NCI-H1417 treated with DMSO at 0.1 percent for 48 hours (cell line): ENCODE measurements at places on chromosomes 1 and 21.

DNA sequence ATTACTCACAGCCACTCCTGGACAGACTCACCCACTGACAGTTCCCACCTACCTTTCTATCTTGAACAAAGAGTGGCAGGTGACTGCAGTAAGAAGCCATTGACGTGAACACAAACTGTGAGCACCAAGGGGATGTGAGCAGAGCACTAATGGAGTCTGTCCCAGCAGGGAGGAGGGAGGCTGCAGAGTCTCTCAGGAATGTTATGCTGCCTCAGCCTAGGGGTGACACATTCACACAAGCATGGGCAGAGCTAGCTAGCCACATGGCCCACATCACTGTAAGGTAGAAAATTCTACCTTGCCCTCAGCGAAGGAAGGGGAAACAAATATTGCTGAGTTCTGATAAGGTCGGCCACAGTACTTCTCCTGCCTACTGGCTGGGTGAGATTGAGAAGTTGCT lies 56.8 kb upstream of the PTGFRN start:
- no peak for DNase-seq

- DNase-seq = no peak
Measured at GRCh38 chr1:235504122-235504493, at the start of gene B3GALNT2. Gene B3GALNT2 (minus strand): TSS chr1:235504452. CDS start chr1:235504252, 200 bp downstream.

DNA sequence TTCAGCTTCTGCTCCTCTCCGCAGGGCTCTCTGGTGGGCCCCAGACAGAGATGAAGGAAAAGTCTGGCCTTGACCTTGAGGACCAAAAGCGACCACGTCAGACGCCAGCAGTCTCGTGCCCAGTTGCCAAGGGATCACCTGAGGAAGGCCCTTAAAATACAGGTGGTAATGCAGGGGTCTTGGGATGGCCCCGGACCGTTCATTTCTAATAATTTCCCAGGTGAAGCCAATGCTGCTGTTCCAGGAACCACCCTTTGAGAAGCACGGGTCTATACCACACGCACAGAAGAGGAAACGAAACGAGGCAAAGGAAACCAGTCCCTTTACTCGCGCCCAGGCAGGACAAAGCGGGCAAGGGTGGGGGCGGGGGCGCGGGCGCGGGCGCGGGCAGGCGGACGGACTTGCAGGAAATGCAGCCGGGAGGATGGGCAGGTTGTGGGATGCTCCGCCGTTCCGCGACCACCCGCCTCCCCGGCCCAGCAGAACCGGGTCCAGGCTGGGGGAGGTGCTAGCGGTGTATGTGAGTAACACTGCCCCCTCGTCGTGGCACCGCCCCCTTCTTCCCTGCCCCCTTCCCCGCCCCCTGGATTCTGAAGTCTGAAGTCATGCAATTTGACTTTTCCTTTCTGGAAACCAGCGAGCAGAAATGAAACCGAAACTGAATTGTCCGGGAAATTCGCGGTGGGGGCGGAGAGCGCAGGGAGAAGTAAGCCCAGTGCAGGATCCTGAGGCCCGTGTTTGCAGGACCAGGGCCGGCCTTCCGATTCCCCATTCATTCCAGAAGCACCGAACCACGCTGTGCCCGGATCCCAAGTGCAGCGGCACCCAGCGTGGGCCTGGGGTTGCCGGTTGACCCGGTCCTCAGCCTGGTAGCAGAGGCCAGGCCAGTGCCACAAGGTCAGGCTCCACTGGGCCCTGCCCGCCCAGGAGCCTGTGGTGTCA lies 5.8 kb upstream of the MX1 start:
- peak; percentile 14 for DNase-seq

DNA sequence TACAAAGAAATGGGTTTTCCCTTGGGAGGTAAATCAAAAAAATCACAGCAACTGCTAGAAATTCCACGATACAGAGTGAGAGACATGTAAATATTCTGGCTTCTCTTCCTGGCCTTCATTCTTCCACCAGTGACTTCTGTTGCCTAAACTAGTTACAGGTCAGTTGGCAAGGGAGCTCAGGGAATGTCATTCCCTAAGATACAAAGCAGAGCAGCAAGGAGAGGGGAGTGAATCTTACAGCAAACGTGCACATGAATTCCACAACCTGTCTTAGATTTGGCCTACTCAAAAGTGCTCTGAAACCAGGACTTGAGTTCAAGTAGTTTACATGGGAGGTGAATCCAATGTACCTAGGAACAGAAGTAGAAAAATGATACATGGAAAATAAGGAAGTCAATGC lies 445.3 kb upstream of the LRRC7 start:
- DNase-seq = no peak

GRCh38 chr1:158179301-158180041 lies 1.2 kb upstream of the CD1D start:
- DNase-seq = no peak

- DNase-seq = no peak
Measured at GRCh38 chr1:156725683-156726280, 2.5 kb upstream of the METTL25B start.

- no peak for DNase-seq
Measured at GRCh38 chr1:155044812-155045657, 6.1 kb upstream of the ADAM15 start.

GRCh38 chr1:96978444-96978843 lies 256.9 kb downstream of the PTBP2 start:
- no peak for DNase-seq

DNA sequence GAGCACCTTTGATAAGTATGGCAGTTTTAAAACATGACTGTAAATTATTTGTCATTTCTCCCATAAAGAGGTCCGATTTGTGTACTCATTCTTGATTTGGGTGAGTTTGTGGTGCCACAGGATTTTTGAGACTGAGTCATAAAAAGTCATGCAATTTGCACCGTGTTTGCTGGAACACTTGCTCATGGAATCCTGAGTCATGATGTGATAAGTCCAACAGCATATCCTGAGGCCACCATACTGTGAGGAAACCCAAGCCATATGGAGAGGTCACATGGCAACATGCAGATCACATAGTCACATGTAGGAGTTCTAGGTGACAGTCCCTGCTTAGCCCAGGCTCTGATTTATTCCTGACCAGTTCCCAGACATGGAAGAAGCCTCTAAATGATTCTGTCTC lies 40.8 kb upstream of the PRRX1 start:
- DNase-seq = no peak

GRCh38 chr1:209769171-209769904 lies 13.5 kb downstream of the TRAF3IP3 start:
- DNase-seq = no peak

- DNase-seq = no peak
Measured at GRCh38 chr1:57393058-57393584, 30.7 kb downstream of the DAB1 start.

DNA sequence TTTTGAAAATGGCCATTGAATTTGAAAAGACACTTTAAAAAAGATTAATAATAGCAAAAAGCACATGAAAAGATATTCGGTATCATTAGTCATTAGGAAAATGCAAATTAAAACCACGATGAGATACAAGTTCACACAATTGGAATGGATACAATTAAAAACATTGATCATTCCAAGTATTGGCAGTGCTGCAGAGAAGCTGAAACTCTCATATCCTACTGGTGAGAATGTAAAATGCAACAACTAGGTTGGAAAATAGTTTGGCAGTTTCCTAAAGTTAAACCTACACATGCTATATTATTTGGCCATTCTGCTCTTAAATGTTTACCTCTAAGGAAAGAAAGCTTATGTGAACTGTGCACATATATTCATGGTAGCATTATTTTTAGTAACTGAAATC lies 838.7 kb upstream of the PRMT6 start:
- DNase-seq = no peak

GRCh38 chr21:37496972-37497371 lies 130.4 kb downstream of the DYRK1A start:
- DNase-seq = no peak

DNA sequence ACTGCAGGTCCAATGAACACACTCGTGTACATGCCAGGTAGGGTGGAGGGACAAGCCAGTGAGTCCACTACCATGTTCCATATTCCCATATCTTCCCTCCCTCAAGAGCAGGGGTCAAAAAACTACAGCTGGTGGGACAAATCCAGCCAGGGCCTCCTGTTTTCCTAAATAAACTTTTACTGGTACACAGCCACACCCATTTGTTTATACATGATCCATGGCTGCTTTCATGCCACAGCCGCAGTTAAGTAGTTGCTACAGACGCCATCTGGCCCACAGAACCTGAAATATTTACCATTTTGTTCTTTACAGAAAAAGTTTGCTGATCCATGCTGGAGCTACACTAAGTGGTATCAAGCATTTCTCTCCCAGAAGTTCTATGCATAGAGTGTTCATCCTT lies 42.4 kb downstream of the CASQ2 start:
- no peak for DNase-seq

GRCh38 chr1:108096089-108096488 lies 104.1 kb downstream of the SLC25A24 start:
- DNase-seq = no peak

GRCh38 chr1:228181645-228182034 lies 16.0 kb downstream of the IBA57 start:
- DNase-seq = no peak

DNA sequence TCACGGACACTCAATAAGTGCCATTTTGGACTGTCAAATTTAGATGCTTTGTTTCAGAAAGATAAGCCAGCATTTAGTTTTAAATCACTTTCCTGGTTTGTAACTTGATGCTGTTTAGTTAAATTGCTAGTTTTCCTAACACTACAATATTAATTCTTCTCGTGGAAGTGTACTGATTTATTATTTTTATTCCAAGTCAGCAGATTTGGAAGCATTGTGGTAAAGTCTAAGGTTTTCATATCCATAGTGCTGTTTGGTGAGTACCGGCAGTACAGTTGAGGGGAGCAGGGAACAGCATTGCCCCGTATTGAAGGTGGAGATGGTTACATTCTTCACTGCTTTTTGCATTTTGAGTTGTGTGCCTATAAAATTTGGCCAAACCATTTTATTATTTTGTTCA lies 36.3 kb downstream of the S100B start:
- DNase-seq = no peak

- no peak for DNase-seq
Measured at GRCh38 chr1:173134029-173134428, 73.1 kb downstream of the TNFSF4 start.

DNA sequence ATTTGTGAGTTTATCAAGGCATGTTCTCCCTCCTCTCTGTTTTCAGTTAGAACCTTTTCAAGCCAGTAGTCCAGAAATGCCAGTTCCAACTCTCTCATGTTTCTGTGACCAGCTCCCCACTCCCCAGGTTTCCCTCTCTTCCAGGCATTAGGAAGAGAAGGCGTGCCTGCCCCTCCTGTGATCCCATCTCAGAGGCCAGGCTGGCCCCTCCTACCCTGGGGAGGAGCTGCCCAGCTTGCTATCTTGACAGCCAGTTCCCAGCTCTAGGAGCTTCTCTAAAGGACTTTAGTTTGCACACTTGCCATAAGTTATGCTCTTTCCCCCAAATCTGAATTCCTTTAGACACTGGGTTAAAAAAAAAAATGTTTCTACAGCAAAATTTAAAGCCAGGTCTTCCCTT lies 8.9 kb downstream of the HYI start:
- DNase-seq = no peak

- no peak for DNase-seq
Measured at GRCh38 chr1:154193821-154194220, 1.9 kb upstream of the TPM3 start.
